ENCODE measurements at places on chromosomes 6 and 20.

- DNase-seq, result no peak
Observed at GRCh38 chr6:139287868-139288267, 3.9 kb downstream of the TXLNB start.

DNA sequence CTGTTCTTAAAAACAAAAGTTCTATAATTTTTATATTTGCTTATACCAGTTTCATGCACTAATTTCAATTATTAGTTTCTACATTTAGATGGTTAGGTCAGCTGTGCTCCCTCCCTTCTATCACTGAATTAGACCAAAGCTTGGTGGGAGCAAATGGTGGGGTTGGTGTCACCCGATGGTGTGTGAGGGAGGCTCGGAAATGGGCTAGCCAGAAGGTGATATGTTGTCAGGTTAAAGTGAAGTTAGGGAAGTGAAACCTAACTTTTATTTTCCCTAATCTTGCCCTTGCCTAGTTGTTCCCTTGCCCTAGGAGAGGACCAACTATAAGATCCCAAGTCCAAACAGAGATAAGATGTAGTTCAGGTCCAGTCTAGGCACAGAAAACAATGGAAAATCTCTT is 38.7 kb downstream of the RPS12 start:
- DNase-seq, result no peak

GRCh38 chr20:44973053-44973452 is 6.7 kb downstream of the STK4 start:
- no peak for DNase-seq

GRCh38 chr6:30227763-30228487 is 14.7 kb upstream of the TRIM26 start:
- no peak for DNase-seq

- DNase-seq, result no peak
Observed at GRCh38 chr6:130666786-130667185, 160.4 kb upstream of the SMLR1 start.

DNA sequence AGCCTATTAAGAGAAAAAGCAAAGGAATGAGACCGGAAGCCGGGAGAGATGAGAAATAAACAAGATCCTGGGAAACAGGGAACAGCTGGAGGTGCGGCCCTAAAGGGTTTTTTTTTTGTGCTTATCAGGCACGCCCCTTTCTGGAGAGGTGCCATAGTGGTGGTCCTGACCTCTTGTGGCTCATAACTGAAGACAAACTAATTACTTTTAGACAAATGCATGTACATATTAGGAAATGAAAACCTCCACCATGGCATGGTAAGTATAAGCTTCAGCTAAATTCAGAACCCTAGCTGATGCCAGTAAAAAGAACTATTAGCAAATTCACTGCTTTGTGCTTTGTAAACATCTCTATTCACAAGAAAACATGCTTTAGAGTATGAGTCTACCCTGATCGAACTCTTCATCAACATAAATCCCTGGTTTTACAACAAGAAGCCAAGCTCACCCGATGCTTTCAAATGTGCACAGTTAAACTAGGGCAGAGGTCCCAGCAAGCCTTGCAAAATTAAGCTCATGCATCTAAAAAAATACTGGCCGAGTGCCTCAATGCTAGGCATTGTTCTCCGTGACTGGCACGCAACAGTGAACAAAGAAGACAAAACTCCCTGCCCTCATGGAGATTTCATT is 96.4 kb upstream of the MRPS10 start:
- DNase-seq, result peak; percentile 60

DNA sequence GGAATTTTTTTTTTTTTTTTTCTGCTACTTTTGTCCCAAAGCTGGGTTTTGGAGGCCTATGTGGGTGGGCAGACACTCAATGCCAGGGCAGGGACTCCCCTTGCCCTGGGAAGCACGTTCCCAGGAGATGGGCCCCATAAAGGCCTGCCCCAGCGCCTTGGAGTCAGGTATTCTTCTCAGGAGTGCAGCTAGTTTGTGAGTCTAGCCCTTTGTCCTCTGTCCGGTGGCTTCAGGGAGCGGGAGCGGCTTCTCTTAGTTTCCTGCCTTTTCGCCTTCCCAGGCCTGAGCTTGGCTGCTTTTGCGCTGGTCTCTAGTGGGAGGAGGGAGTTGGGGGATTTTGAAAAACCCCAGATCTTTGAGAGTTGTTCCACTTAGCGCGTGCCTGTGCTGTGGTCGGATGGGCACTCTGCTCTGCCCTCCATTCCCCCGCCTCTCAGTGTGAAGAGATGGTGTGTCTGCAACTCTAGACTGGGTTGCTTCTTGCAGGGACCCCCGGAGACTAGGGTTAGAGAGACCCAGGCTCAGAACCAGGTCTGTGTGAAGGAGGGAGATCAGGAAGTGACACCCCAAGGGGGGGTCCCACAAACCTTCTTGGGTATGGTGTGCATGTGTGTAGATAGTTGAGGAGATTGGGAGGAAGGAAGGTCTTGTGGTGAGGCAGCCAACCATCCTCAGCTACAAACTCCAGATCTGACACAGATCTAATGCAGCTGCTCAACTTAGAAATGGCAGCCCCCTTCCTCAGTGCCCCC is 1.3 kb downstream of the PLCG1 start:
- DNase-seq, result peak; percentile 53

- no peak for DNase-seq
Observed at GRCh38 chr6:14762077-14762476, 483.8 kb upstream of the JARID2 start.

- peak; percentile 7 for DNase-seq
Observed at GRCh38 chr6:23173234-23173633, 603.9 kb downstream of the HDGFL1 start.

DNA sequence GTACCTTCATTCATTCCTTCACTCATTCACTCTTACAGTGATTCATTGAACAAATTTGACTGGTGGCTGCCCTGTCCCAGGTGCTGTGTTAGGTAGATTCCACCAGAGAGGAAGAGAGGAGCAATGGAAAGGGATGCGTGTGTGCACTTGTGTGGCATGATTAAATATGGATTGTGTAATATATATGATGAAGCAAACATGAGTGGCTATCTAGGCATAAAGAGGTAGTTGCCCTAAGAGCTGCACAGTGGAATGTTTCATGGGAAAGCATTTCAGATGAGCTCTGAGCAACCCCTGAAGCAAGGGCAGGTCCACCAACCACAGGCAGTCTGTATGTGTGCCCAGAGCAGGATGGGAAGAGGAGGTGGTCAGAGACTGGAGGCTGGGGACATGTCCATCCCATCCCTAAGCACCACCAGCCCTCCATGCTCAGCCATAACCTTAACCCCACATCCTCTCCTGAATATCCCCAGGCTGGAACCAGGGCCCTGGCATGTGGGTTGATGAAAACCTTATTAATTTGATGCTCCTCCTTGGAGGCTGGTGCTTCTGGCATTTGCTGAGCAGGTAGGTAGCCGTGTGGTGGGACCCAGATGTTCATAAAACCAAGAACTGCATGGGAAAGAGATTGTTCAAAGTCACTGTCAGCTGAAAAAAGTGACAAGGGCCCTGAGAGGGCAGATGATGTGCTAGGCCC is 226.2 kb downstream of the SYNDIG1 start:
- no peak for DNase-seq

DNA sequence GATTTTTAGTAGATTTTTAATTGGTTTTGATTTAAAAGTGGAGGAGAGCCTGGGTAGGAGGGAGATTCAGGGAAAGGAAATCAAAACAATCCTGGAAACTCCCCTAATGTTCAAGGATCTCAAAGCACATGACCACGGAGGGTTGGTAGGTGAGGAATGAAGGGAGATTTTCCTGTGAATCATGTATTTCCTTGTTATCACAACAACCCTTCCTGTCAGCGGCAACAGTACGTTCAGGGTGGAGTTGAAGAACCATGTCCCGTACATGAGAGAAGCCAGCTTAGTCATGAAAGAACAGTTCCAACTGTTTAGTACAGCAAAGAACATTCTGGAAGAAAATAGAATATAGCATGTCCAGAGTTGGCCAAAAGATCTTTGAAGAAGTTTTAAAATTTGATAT is 79.4 kb upstream of the SCAF8 start:
- DNase-seq, result peak; percentile 72

DNA sequence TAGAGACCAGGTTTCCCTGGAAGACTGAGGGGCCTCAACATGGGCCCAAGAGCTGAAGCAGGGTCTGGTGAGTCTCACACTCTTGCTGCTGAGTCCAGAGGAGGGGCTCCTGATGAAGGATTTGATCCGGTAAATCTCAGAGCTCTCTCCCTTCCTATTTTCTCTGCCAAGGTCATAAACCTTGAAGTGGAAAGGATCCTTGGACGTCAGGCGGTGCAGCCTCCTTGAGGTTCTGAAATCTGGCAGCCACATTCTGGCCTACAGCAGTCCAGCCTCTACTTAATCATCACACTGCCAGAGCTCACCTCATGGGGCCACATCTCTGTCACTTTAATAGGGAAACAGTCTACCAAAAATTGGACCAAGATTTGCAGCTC is 24.0 kb downstream of the ACSS1 start:
- no peak for DNase-seq

- DNase-seq, result peak; percentile 80
Observed at GRCh38 chr6:161186173-161186769, 87.6 kb downstream of the AGPAT4 start.

DNA sequence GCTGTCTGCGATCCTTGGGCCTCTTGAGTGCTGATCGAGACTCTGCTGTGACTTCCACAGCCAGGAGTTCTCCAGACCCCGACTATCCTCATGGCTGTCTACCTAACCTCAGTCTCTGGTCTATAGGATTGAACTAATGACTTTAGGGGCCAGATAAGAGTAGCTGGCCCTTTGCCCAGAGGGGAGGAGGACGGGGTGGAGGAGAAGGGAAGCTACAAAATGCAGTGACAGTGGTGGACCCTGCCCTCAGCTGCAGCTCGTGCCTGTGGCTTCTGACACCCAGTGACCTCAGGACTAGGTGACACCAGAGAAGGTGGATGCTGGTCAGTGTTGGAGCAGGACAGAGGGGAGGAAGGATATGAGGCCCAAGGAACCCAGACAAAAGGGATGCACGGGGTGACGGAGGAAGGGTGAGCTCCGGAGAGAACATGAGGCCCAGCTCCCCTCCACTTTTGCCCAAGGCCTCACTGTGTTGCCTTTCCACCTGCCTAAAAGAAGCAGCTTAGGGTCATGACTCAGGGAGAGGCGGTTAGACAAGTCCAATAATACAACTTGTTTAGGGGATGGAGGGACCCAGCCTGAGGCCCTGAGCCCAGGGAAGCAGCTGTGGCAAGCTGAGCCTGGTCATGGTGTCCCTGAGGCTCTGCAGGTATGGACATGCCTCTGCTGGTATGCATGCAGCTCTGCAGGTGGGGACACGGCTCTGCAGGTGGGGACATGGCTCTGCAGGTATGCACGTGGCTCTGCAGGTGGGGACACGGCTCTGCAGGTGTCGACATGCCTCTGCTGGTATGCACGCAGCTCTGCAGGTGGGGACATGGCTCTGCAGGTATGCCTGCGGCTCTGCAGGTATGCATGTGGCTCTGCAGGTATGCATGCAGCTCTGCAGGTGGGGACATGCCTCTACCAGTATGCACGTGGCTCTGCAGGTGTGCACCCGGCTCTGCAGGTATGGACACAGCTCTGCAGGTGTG is 67.7 kb downstream of the SYNJ2 start:
- DNase-seq, result no peak

GRCh38 chr20:63822276-63822696 is 8.8 kb downstream of the ZBTB46 start:
- DNase-seq, result no peak

GRCh38 chr20:45301824-45302271 is 4.8 kb upstream of the RBPJL start:
- DNase-seq, result no peak

DNA sequence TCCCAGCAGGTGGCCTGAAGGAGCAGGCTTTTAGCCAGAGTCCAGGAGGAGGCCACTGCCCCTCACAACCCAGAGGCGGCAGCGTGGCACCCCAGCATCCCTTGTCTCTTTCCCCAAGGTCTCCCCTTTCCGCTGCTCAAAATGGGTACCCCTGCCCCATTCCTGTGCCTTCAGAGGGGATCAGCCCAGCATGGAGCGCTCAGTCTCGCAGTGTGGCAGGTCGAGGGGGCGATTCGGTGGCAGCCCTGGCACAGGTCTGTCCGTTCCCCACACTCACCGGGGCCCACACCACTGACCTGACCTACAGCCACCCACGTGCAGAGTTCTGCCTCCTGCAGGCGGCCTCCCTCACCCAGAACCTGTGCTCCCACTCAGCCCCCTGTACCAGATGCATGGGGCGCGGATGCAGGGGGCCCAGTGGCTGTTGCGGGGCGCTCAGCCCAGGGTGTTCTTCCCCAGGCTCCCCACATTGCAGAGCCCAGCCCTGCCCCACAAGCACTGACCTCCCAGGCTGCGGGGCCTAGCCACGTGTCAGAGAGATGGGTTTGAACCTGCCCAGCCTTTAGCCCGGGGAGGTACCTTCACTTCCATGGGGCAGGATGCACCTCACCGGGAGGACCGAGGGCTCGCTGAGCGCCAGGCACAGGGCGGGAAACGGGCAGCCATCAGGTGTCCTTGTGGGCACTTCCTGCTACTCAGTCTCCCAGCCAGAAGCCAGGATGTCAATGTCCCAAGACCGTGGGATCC is 41.8 kb downstream of the DSTN start:
- DNase-seq, result no peak

DNA sequence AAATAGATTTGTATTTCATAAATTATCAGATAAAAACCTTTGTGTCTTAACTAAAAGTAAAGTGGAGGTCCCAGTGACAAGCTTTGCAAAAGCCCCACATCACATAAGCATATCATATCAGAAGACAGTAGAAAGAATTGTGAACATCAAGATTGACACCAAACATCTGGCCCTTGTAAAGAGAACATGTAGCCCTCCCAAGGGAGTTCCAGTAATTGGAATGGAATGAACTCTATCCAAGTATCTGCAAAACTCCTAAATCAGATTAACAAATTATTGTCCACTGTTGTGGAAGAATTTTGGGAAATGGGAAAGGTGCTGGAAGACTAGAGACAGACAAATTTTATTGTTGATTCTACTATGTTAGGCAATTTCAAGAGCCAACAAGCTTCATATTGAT is 268.8 kb downstream of the KCNQ5 start:
- DNase-seq, result no peak

GRCh38 chr20:64113796-64114355 is 6.5 kb upstream of the NPBWR2 start:
- no peak for DNase-seq

DNA sequence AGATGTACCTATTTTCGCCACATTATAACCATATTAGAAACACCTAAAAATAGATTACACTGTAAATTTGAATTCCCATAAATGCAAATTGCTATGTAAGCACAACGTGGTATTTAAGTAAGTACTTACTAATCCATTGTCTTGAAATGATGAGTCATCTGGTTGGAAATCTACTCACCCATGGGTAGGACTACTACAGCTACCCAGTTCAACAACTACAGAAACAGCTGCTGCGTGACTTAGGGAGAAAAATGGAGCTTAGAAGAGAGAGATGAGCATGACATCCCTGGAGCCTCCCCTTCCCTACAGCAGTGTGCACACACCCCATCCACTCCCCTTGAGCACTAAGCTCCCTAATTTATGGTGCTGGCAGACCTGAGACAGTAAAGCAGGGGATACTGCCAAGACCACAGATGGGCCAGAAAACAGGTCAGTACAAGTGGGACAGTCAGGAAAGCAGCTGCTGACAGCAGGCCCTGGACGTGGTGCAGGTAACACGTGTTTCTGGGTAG is 26.9 kb downstream of the RRAGD start:
- peak; percentile 50 for DNase-seq

DNA sequence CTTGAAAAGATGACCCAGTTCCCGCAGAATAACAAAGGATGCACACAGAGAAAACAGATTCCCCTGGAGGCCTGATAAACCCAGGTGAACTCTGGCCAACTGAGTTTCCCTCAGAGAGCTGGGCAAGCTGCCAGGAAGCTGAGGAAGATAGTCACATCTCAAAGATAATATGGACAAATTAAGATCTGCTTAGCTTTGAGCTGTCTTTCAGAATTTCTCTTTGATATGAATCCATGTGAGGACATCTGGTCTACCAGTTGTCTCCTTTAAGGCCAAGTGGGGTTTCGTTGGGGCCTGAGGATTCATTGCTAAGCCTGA is 59.5 kb downstream of the ID4 start:
- DNase-seq, result no peak

Measured in astrocyte of the hippocampus (primary cell).